ENCODE measurements at places on chromosomes 5 and 9. TPM values are rescaled to one million over a fixed set of nuclear protein-coding genes. Genes with fewer than 3 reads are reported as not detected.

ACOT12 gene
- 0.25 TPM for total RNA-seq

RANBP3L gene
- 24.5 TPM for total RNA-seq

CDHR2 gene
- 0.64 TPM for total RNA-seq

DNA sequence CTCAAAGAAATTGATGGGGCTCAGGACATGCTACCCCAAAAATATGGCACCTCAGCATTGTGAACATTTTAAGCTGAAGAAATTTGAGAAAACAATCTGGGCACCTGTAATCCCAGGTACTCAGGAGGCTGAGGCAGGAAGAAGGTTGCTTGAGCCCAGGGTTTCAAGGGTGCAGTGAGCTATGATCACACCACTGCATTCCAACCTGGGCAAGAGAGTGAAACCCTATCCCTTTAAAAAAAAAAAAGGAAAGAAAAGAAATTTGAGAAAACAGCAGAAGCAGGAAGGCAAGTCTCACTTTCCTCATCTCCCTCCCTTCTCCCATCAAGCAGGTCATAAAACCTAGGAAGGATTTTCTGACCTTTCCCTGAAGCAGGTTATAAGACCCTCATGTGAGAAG, 23.6 kb downstream of the TPD52L3 start:
- no peak for ATAC-seq

DNA sequence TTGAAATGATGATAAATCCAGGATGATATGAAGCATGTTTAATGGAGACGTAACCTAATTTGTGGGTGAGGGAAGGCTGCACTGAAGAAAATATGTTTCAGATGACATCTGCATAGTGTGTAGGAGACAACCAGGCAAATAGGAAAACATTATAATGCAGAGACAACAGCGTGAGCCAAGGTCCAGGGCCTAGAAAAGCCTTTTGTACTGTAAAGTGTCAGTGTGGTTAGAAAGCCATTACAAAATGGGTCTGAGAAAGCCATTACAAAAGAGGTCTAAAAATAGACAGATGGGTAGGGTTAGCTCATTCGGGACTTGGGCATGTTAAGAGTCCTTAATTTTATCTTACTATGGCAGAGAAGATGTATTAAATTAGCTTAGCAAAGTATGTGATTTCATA, 14.9 kb upstream of the GABRG2 start:
- ATAC-seq: peak; percentile 76

DNA sequence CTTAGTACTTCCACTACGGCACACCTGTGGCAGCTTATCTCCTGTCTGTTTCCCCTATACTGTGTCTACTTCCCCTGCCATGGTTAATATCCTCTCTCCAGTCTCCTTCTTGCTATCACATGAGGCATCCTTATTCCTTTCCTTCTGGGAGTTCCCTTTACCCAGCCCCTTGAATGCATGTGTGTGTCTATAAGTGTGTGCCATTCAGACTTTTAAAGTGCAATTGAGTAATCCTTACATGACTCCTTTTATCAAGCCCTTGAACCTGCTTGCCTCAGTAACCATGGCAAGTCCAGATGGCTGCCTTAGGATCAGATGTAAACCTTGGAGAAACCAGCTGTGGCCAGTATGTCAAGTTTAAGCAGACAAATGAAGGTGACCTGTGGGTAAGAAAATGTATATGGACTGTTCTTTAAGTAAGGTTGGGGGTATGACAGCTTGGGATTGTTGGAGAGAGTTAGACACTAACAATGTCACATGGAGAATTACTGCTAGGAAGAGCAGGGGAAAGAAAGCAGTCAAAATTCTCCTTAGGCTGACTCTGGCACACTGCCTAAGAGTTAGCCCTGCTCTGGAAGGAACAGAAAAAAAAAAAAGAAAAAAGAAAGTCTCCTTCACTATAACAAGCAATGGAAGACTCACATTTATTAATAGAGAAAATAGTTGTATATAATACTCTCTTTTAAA, 142.1 kb downstream of the HINT1 start:
- ATAC-seq: no peak

Data from motor neuron (in vitro differentiated cells).